ENCODE measurements at places on chromosomes 2 and 18. TPM values are rescaled to one million over a fixed set of nuclear protein-coding genes. Genes with fewer than 3 reads are reported as not detected.
A peak's percentile ranks its signal among the peaks of the same experiment; 100 is the strongest.

The UGT1A10 gene
- 2.0 TPM for total RNA-seq

The MSTN gene
- not detected for total RNA-seq

The LOXHD1 gene
- not detected for total RNA-seq

The IL1RL2 gene
- not detected for total RNA-seq

DNA sequence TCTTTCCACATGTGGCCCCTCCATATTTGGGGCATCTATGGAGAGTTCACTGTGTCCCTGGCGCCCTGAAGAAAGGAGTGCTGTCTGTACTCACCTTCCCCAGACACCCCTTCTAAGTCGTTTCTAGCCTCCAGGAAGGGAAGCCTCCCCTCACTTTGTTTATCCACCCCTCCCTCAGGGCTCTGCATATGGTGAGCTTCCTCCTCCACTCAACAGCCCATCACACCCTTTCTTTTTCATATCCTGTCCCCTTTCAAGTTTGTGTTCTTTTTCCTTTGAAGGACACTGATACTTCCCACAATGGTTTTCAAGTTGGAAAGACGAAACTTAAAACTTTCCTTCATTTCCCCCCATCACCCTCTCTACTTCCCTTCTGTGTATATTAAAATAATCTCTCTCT, 291.4 kb upstream of the POU3F3 start:
- DNase-seq, result no peak
- no peak overlapping the region for H3K4me3 ChIP-seq
- no peaks in the 10 kb centered on the region for H3K4me1 ChIP-seq
- no peaks in the 10 kb centered on the region for H3K36me3 ChIP-seq

GRCh38 chr2:224927646-224928173, 114.6 kb downstream of the DOCK10 start:
- peaks cover 24% of the 10 kb centered on the region for H3K4me1 ChIP-seq
- no peaks in the 10 kb centered on the region for H3K27me3 ChIP-seq
- H3K4me3 ChIP-seq, result no peak overlapping the region
- DNase-seq, result peak; percentile 88
- peak overlapping the region; percentile 89 for H3K27ac ChIP-seq

GRCh38 chr2:230512955-230513748, 97.2 kb downstream of the SP100 start:
- no peak overlapping the region for H3K4me3 ChIP-seq
- DNase-seq, result no peak
- H3K4me1 ChIP-seq, result no peaks in the 10 kb centered on the region
- no peaks in the 10 kb centered on the region for H3K27me3 ChIP-seq
- H3K36me3 ChIP-seq, result peaks cover 3% of the 10 kb centered on the region

DNA sequence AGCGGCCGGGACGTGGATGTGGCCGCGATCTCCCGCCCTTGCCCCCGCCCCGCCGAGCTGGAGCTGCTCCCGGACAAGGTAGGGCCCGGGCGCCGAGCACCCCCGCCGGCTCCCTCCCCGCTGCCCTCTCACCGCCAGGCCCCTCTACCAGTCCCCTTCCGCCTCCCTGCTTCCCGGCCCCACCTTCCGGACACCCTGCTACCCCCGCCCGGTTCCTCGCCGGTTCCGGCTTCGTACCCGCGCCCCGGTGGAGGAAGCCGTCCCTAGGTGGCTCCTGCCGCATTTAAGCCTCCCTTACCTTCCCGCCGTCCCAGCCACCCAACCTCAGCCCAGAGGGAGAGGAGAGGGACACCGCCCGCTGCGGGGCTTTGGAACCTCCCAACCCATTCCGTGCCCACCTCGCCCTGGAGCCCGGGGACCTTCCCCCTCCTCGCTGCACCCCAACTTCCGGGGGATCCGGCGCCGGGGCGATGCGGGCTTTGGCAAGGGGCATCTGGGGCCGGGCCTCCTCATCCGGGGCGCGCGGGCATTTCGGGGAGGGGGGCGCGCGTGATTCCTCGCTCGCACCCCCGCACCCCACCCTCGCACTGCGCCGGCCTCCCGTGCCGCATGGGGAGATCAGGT, 475 bp downstream of the B3GNT2 start:
- H3K36me3 ChIP-seq, result no peaks in the 10 kb centered on the region
- H3K27me3 ChIP-seq, result no peaks in the 10 kb centered on the region
- DNase-seq, result no peak
- peaks cover 36% of the 10 kb centered on the region for H3K4me1 ChIP-seq
- H3K27ac ChIP-seq, result peak overlapping the region; percentile 100

GRCh38 chr18:59520562-59521355, 161.7 kb upstream of the LMAN1 start:
- no peaks in the 10 kb centered on the region for H3K27me3 ChIP-seq
- H3K27ac ChIP-seq, result no peak overlapping the region
- no peaks in the 10 kb centered on the region for H3K36me3 ChIP-seq
- peaks cover 15% of the 10 kb centered on the region for H3K4me1 ChIP-seq
- DNase-seq, result no peak
- H3K4me3 ChIP-seq, result no peak overlapping the region

- no peak overlapping the region for H3K4me3 ChIP-seq
- H3K4me1 ChIP-seq, result no peaks in the 10 kb centered on the region
- H3K27me3 ChIP-seq, result no peaks in the 10 kb centered on the region
- no peak for DNase-seq
- no peak overlapping the region for H3K27ac ChIP-seq
Measured at GRCh38 chr18:55768255-55768654, 180.3 kb upstream of the TCF4 start.

GRCh38 chr2:173231042-173231441, 123.6 kb upstream of the CDCA7 start:
- no peaks in the 10 kb centered on the region for H3K27me3 ChIP-seq
- peak overlapping the region; percentile 79 for H3K27ac ChIP-seq
- H3K4me1 ChIP-seq, result peaks cover 39% of the 10 kb centered on the region
- peak; percentile 85 for DNase-seq

DNA sequence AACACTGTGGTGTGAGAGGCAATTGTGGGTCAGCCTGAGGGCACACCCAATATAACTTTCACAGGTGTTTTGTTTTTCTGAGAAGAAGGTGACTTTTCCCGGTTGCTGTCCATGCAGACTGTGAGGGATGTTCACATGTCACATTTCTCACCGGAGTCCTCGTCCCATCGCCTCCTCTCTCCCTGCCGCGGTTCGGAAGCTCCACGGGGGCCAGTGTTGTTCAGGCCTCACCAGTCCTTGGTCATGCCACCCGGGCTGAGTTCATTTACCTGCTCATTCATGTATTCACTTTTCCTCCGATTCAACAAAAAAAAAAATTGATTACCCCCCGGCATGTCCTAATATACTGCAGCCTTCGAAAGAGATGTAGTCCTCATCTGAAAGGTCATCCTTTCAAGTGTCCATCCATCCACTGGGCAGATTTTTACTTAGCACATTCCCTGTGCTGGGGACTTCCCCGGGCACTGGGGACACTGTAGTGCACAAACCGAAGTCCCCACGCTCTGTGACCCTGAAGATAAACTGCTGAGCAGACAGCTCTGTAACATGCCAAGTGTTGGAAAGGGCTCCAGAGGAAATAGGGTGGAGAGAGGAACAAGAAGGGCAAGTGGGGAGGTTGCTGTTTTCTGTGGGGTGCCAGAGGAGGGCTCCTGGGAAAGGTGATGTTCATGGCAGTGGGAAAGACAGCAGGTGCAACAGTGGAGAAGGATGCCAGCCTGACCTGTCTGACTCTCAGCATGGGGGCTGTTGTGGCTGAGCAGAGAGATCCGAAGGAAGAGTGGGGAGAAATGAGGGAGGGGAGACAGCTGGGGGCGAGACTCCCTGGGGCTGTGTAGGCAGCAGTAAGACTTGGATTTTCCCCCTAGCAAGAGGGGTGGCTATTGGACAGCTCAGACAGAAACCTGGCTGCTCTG, 22.4 kb downstream of the LRRFIP1 start:
- H3K27me3 ChIP-seq, result no peaks in the 10 kb centered on the region
- no peak overlapping the region for H3K4me3 ChIP-seq
- no peak overlapping the region for H3K27ac ChIP-seq
- peaks cover 13% of the 10 kb centered on the region for H3K4me1 ChIP-seq

Measured in stomach (tissue), 19 donors.